Right hindlimb (tissue), 1 donor: ENCODE measurements at places on chromosomes 7 and 10.

DNA sequence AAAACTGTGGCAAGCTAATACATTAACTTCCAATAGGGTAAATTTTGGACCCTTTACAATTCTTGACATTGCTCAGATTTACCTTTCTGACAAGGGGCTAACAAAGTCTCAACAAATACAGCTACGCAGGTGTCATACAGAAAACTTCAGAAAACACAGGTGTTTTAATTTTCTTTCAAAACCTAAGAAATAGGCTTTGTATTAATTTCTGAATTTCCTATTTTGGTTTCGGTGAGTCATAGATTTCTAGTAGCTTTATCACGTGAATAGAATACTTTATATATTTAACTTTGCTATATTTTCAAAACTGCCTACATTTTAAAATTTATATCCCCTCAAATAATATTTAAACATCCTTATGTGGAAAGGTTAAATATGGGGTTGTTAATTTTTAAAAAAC lies 215.3 kb downstream of the DGKB start:
- DNase-seq: no peak

- DNase-seq: peak; percentile 96
These were observed at the start of gene EPHB4 for GRCh38 chr7:100827330-100828226. Gene EPHB4, minus strand, starts transcription at chr7:100827523. Its CDS starts 493 bp downstream, at chr7:100827030.

GRCh38 chr7:95594185-95594584 lies 2.1 kb downstream of the PDK4 start:
- DNase-seq: no peak

- DNase-seq: no peak
These were observed 2.5 kb downstream of the VOPP1 start for GRCh38 chr7:55569797-55570196.
